Panc1 (cell line): ENCODE measurements at places on chromosomes 7 and 10.

DNA sequence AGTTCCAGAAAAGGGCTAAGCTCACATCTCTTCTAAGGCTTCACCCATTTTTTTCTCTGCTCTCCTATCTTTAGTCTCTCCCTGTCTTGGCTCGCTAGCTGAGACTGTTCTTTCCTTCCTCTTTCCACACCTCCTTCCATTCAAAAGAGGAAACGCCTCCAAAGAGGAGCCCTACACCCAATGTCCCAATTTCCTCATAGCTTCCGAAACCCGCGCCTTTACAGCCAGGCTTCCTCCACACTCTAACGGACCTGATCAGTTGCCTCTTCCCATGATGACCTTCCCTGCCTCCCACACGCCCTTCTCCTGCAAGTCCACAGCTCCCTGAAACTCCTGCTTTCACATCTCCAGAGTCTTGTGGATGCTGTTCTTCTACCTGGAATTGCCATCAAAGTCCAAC, 71.7 kb downstream of the COBL start:
- DNase-seq, result no peak

GRCh38 chr10:43585981-43586729, 11.7 kb upstream of the ZNF239 start:
- no peak for DNase-seq

GRCh38 chr7:107122486-107122911, 46.3 kb upstream of the HBP1 start:
- DNase-seq, result no peak

- DNase-seq, result no peak
Observed at GRCh38 chr10:17239345-17240085, 11.5 kb downstream of the VIM start.

- DNase-seq, result no peak
Observed at GRCh38 chr10:112456533-112456932, 9.5 kb downstream of the VTI1A start.

DNA sequence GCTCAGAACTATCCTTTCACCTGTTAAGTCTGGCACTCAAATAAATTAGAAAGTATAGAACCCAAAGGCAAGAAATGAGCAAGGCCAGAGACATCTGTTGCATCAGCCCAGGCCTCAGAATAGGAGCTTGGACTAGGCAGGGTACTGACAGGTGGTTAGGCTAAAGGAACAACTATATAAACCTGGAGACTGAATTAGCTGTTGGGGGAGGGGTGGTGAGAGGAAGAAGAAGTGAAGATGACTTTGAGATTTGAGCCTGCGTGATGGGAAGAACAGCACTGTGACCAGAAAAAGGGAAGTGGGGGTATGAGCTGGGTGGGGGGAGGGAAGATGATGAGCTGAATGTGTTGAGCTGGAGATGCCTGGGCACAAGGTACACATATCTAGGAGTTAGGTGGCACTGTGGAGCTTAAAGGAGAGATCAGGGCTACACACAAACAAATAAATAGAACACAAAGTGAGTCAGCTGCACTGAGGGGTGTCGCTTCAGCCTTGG, 244.7 kb downstream of the PTEN start:
- DNase-seq, result no peak

- DNase-seq, result no peak
Observed at GRCh38 chr7:110673148-110673547, 417.8 kb upstream of the LRRN3 start.

DNA sequence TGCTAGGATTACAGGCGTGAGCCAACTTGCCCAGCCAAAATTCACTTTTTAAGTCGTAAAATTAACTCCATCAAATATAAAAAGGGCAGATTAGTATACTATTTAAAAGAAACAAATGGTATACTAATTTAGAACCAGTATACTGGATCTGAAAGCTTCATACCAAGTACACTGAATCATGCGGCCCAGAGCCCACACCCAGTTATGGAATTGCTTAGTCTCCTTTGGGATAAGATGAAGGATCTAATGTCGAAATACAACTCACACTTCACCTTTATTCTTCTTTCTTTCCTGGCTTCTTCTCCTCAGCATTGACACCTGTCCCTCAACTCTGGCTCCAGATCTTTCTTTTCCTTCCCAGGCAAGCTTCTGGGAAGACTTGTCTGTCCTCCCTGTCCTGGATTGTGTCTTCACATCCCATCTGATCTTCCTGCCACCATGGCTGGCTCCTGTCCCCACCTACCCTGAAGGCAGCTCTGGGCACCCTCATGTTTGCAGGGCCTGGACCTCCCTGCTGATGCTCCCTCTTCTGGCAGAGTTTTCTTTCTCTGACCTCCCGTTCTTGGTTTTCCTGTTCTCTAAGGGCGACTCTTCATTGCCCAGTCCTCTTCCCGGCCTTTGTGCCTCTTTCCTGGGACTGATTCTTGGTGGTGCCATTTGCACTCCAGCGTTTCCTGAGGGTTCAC, 57.8 kb upstream of the CTBP2 start:
- no peak for DNase-seq

DNA sequence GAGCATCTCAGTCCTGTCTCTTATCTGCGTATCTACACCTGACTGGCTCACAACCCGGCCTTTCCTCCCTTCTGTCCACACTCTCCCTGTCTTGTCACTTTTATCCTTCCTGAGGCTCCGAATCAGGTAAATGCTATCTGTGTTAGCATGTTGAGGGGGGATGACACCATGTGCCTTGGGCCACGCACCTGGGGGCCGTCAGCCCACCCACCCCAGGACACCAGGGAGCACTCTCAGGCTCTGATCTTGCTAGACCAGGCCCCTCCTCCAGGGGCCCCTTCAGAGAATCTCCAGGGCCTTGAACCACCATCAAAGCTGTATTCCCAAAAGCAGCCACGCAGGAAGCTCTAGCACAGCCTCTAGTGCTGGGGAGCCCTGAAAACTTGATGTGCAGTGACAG, 278.7 kb upstream of the SHH start:
- DNase-seq, result no peak

- no peak for DNase-seq
Observed at GRCh38 chr7:54483523-54483922, 58.7 kb upstream of the VSTM2A start.

GRCh38 chr7:131173145-131173890, 154.4 kb upstream of the MKLN1 start:
- DNase-seq, result no peak
